T-helper 2 cell (primary cell): ENCODE measurements at places on chromosomes 4 and X.

DNA sequence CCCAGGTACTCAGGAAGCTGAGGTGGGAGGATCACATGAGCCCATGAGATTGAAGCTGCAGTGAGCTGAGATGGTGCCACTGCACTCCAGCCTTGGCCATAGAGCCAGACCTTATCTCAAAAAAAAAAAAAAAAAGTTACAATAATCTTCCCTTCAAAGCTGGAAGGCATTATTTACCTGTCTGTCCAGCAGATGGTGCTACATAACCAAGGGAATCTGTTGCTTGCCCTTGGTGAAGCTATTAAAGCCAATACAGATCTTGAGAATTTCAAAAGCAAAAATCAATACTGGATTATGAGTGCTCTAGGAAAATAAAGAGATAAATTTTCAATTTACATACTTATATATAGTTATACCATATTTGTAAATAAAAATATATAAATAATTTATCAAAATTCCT lies 25.9 kb downstream of the PKD2 start:
- DNase-seq, result no peak

DNA sequence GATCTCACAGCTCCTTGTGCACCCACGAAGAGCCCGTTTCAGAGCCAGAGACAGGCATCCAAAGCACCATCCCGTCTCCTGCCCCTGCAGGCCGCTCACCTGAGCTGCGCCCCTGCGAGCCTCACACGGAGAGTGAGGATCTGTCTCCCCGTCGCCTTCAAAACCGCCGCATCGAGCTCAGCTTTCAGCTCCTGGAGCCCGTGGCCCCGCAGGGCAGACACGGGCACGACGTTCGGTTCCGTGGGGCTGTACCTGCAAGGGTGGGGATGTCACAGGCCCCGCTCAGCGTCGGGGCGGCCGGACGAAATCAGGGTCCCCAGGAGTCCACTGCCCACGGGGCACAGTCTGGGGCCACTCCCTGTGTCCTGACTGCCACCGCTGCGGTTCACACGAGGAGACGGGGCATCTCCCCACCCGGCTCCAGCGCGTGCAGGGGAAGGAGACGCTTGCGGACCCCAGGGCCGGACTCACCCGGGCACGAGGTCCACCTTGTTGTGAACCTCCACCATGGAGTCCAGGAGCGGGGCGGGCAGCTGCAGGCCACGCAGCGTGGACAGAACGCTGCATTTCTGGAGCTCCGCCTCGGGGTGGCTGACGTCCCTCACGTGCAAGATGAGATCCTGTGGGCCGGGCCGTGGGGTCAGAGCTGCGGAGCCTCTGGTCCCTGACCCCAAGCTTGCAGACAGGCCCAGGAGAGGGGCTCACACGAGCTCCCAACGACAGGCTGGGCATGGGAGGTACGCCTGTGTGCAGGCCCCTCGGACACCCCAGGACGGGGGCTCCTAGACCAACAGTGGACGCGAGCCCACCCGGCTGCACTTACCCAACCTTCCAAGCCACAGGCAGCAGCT lies 11.1 kb downstream of the GTPBP6 start:
- no peak for DNase-seq

GRCh38 chr4:87973283-87974169 lies 2.0 kb upstream of the SPP1 start:
- DNase-seq, result no peak

DNA sequence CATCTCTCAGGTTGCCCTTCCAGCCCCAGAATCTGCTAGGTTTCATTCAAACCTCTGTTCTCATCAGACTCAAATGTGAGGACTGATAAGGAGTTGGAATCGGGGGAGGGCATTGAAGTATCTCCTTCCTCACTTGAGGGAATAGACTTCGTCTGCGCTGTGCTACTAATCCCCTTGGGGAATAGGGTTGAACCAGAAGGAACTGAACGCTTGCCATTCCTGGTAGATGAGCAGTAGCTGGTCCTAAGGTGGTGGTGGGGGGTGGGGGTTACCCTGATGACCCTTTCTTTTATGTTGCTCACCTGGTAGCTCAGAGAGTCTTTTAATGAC lies 692 bp upstream of the SLC9A7 start:
- DNase-seq, result no peak

- DNase-seq, result no peak
These were observed 425.2 kb downstream of the IDS start for GRCh38 chrX:149079805-149080406.

GRCh38 chr4:74638001-74638400 lies 156.3 kb downstream of the BTC start:
- no peak for DNase-seq

GRCh38 chr4:55546506-55546755 lies 278 bp downstream of the CLOCK start:
- no peak for DNase-seq

GRCh38 chrX:151279161-151279560 lies 102.8 kb downstream of the GPR50 start:
- DNase-seq, result no peak

- DNase-seq, result no peak
These were observed 89.4 kb upstream of the DKK2 start for GRCh38 chr4:107125496-107125895.

GRCh38 chrX:153744210-153745066 lies 19.6 kb upstream of the PLXNB3 start:
- no peak for DNase-seq

GRCh38 chr4:118968005-118968404 lies 79.4 kb downstream of the SYNPO2 start:
- no peak for DNase-seq

GRCh38 chr4:107866726-107867125 lies 42.0 kb downstream of the SGMS2 start:
- no peak for DNase-seq

DNA sequence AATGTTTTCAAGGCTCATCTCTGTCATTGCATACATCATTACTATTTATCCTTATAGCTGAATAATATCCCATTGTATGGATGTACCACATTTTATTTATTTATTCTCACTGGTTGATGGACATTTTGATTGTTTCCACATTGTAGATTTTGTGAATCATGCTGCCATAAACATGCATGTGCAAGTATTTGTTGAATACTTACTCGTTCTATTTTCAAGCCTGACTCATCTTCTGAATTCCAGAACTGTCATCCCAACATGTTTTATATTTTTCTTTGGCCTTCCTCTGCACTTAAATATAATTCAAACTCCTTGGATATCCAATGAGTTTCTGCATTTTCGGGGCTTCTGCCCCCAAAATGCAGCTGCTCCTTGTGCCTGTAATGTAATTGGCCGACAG lies 77.6 kb downstream of the MXRA5 start:
- DNase-seq, result no peak
